Vagina (tissue), 2 donors: ENCODE measurements at places on chromosomes 6 and 20.

GRCh38 chr6:76790881-76791280, 672.4 kb downstream of the HTR1B start:
- no peak for DNase-seq

DNA sequence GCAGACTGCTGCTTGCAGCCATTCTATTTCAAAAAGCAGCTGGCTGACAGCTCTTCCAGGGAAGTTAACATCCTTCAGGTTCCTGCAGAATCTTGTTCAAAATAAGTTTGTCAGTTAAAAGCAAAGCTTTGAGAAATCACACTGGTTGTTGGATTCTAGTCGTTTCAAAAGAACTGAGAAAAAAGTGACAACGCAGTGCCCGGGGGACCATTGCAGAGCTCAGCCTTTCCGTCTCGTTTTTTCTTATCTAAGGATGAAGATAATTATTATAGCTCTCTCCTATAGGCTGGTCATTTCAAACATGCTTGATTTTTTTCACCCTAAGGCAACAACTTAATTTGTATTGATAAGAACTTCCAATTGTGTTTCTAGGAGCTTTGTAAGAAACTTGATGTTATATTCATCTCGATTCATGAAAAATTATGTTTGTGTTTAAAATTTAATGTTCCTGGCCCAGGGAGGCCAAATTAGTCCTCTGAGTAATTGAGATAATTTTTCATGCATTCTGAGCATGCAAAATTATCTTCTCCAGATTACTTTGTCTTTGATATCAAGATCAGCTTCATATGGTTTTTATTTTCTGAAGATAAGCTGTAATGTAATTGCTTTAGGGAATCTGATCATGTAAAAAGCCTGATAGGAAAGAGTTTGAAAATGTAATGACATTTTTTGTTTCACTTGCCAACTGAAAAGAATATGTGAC, 58.4 kb downstream of the SNAP25 start:
- no peak for DNase-seq

DNA sequence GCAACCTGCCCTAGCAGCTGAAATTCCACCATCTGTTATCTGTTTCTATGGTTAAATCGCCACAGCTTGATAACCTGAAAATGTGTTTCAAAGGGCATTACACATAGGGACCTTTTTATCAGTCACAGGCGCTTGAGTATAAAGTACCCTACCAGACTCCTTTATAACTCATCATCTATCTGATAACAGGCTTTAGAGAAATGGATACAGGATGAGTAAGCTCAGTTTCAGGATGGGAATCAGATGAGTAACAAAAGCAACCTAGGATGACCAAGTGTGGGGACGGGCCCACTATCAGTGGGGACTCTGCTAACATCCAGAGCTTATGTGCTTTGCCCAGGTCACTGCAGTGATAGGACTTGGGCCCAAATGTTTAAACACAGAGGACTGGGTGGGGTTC, 75.6 kb downstream of the PRND start:
- DNase-seq, result no peak

DNA sequence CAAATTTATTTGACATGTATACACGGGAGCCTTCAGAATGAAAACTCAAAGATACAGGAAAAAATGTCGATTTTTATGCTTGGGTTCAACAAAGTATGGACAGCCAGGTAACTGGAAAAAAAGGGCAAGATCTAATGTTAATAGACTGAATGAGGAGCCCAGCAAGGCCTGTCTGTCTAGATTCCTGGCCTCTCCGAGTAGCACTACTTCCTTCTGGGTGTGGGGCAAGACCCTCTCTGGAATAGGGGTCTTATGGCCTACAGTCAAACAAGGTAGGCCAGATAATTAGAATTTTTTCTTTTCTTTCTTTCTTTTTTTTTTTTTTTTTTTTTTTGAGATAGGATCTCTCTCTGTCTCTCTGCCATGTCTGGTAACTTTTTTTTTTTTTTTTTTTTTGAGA, 113.4 kb upstream of the SHLD1 start:
- DNase-seq, result no peak

- no peak for DNase-seq
These were observed 27.8 kb upstream of the FAM110A start for GRCh38 chr20:805713-806112.

DNA sequence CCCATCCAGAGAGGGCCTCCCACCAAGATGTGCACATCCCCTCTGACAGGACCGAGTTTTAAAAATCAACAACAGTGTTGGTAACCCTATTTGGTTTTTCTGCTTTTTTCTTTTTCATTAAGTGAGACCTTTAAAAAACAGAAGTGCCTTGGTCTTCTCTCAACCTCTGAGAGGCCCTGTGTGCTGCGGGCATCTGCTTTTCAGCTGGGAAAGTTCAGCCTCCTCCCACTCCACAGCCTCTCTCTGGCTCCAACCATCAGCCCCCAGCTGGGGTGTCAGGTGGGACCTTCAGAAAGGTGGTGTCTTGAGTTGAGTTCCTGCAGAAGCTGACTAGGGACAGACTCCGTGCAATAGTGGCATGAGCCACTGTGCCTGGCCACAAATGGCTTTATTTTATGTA, 64.6 kb upstream of the ZMYND8 start:
- no peak for DNase-seq

GRCh38 chr6:137272403-137272802, 53.2 kb upstream of the IFNGR1 start:
- DNase-seq, result no peak

DNA sequence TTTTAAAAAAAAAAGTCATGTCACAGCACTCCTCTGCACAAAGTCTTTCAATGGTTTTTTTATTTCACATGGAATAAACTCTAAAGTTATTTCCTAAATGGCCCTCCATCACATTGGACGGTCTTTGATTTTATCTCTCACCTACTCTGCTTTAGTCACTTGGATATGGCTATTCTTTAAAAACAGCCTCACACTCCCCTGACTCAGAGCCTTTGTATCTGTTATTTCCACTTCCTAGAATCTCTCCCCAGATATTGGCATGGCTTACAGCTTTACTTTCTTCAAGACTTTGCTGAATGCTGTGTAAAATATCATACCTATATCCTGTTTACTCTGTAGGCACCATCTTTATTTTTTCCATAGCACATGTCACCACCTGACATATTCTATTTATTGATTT, 194.7 kb upstream of the MCHR2 start:
- no peak for DNase-seq
